NCI-H1436 treated with DMSO at 0.1 percent for 48 hours (cell line): ENCODE measurements at places on chromosomes 13 and 19.

DNA sequence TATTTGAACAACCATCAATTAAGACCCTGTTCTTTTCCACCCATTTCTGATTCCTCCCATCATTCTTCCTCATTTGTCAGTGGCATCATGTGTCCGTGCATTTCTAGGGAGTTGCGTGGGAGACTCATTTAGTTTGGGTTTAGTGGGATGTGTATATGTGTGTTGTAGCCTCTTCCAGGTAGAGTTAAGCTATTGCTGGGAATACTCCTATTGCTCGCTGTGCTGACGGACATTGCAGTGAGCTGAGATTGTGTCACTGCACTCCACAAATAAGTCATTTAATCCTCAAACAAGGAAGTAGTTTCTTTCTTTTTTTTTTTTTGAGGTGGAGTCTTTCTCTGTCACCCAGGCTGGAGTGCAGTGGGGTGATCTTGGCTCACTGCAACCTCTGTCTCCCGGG, 42.2 kb upstream of the RCBTB2 start:
- DNase-seq, result no peak

DNA sequence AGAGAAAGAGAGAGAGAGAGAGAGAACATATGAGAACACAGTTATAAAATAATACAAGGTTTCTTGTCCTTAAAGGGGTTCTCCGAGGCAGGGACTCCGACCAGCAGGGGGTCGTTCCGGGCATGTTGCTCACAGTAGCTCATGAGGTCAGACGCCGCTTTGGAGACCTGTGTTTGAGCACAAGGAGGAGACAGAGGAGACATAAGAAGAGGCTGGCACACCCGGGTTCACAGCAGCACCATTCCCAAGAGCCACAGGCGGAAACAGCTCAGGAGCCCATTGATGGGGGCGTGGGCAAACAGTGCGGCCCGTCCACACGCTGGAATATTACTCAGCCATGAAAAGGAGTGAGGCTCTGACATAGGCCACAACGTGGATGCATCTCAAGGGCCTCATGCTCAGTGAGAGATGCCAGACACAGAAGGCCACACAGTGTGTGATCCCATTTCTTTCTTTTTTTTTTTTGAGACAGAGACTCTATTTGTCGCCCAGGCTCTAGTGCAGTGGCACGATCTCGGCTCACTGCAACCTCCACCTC, 39.1 kb downstream of the GADD45B start:
- no peak for DNase-seq

- no peak for DNase-seq
Measured at GRCh38 chr19:33348301-33349010, 25.1 kb upstream of the CEBPG start.

GRCh38 chr19:8028951-8029491, 23.5 kb upstream of the CCL25 start:
- DNase-seq, result no peak

DNA sequence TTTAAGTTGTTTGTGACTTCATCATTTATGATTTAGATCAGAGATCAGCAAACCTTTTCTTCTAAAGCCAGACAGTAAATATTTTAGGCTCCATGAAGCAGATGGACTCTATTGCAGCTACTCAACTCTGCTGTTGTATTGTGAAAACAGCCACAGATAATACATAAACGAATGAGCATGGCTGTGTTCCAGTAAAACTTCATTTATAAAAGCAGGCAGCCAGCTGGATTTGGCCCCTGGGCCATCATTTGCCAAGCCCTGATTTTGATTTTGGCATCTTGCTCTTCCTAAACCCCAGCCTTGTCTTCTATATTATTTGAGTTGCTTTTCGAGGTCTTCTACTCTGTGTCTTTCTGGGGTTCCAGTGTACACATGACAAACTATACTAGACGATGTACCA, 41.3 kb downstream of the RNASEH2B start:
- no peak for DNase-seq

DNA sequence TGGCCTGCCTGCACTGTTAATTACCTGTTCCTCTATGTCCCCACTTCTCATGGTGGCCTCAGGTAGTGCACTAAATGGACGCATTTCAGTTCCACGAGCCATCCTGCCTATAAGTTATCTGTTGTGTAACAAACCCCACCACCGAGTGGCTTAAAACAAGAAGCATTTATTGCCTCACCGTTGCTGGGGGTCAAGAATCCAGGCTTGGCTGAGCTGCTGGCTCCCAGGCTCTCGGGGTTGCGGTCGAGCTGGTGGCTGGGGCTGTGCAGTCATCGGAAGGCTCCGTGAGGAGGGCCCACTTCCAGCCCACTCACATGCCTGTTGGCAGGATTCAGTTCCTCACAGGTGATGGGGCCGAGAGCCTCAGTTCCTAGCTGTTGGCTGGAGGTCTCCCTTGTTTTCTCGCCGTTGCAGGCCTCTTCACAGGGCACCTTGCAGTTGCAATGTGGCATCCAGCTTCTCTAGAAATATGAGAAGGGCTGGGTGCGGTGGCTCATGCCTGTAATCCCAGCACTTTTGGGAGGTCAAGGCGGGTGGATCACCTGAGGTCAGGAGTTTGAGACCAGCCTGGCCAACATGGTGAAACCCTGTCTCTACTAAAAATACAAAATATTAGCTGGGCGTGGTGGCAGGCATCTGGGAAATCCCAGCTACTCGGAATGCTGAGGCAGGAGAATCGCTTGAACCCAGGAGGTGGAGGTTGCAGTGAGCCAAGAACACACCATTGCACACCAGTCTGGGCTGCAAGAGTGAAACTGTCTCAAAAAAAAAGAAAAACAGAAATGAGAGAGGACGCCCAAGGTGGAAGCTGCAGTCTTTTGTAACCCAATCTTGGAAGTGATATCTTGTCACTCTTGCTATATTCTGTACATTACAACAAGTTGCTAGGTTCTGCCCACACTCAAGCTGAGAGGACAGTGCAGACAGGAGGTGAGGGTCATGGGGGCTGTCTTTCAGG, 6.5 kb upstream of the PTOV1 start:
- DNase-seq, result no peak
